ENCODE measurements at places on chromosomes 16 and 17.

DNA sequence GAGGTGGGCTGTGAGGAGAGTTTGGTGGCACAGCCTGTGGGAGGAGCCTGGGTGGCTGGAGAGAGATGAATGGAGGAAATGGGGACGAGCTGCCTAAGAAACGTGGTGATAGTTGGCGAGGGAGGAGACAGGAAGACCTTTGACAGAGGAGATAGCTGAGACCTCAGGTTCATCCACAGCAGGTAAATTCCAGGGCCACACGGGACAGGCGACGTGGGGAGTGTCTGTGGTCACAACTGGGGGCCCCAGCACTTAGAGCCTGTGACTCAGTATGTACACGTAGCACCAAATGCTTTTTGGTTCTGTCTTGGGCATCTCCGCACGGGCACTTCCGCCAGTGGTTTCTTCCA, 7.7 kb downstream of the MINK1 start:
- no peak for DNase-seq

DNA sequence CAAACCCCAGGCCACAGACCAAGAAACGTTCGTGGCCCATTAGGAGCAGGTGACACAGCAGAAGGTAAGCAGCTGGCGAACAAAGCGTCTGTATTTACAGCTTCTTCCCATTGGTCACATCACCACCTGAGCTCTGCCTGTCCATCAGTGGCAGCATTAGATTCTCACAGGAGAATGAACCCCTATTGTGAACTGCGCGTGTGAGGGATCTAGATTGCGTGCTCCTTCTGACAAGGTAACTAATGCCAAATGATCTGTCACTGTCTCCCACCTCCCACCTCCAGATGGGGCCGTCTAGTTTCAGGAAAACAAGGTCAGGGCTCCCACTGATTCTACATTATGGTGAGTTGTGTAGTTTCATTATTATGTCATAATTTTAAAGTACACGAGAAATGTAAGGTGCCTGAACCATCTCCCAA, 186.3 kb downstream of the CPPED1 start:
- DNase-seq = no peak

DNA sequence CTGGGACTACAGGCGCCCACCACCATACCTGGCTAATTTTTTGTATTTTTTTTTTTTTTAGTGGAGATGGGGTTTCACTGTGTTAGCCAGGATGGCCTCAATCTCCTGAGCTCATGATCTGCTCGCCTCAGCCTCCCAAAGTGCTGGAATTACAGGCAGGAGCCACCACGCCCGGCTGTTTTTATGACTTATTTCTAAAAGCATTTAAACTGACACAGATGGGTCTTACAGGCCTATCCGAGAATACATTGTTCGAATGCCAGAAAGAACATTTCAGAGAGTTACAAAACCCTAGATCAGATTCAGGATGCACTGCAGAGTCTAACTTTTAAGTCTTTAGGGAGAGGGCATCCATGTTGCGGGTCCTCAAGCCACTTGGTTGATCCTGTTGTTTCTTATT, 234.7 kb upstream of the MAF start:
- no peak for DNase-seq

DNA sequence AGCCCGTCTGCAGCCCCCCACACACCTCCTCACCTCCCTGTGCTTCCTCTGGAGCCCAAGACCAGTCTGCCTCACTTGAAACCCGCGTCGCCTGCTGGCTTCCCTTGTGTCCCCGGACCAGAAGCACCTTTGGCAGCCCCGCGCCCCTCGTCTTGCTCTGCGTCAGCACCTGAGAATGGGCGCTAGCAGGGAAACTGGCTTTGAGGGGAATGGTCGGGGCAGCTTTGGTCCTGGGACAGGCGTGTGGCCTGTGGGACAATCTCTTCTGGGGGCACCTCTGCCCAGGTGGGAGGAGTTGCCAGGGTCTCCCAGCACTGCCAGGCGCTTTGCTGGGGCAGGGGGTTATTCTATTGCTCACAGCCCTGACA, 3.6 kb upstream of the MAFG start:
- DNase-seq = no peak

DNA sequence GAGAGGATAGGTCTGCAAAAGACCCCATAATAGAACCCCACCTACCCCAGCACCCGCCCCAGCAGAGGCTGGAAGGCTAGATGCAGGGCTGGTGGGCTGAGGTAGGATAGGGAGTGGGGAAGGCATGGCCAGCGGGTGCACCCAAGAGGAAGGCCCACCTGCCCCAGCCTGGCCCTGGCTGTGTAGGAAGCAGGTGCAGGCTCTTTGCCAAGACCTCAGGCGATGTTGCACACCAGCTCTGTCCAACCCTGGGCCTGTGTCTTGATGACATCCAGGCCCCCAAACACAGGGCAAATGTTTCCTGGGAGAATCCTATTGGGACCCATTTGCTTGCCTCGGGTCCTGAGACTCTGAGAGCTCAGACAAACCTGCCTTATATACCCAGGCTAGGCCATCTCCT, 12.2 kb downstream of the UNC119 start:
- DNase-seq = no peak

DNA sequence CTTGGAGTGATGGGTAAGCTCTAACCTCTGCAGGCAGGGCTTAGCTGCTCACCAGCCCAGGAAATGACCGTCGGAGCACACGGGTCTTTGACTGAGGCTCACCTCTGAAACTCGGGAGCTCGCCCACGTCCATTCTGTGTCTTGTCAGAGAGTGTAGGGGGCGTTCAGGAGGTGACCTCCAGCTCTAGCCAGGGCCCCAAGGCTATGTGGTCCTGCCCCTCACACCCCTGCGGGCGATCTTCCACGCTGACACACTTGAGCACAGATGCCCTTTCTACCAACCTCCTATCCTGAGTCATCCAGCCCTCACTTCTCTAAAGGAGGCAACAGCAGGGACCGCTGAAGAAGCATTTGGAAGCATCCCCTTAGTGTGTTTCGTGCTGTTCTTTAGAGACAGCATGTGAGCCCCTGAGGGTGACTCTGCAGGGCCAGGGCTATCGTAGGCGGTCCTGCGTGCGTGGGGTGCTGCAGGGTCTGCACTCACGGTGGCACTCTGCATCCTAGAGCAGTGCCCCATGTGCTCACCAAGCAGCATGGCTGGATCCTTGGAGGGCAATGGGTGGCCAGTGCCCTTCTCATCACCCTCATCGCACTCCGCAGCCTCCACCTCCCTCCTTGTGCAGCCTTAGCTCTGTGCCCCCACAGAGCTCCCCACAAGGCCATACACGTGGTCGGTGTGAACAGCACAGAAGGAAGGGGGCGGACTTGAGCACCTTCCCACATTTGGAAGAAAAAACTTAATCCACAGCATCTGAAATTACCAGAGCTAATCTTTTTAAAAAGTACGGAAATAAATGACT, 33.8 kb downstream of the SLC47A1 start:
- no peak for DNase-seq

DNA sequence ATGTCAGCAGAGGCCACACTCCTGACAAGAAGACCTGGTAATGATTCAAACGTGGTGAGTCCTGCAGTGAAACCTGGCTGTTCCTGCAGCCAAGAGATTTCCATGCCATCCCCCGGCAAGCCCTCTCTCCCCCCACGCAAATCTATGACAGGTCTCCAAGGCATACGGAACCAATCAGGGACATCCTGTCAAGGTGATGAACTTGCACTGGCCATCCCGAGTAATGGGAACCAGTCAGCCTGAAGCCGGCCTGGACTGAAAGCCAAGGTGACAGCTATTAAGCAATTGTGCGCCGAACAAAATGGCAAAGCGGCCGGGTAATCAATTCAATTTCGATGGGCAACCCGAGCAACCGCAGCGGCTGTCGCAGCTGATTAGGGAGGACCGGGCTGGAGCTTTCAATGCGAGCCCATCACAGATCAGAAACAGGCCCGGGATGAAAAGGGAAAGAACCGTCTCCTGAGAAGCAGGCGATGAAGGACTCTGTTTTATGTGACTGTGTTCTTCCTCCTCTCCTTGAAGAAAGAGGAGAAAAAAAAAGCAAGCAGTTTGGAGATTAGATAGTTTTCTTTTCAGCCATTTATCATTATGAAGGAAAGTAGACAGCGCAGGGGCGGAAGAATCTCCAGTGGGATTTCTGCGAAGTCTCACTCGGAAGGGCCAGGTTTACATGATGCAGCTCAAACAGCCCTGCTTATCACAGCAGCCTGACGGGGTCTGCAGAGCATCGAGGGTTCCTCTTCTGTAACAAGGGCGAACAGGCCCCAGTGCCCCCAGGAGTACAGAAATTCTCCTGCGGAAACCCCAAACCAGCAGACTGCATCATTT, 35.2 kb downstream of the TBX4 start:
- DNase-seq = no peak

DNA sequence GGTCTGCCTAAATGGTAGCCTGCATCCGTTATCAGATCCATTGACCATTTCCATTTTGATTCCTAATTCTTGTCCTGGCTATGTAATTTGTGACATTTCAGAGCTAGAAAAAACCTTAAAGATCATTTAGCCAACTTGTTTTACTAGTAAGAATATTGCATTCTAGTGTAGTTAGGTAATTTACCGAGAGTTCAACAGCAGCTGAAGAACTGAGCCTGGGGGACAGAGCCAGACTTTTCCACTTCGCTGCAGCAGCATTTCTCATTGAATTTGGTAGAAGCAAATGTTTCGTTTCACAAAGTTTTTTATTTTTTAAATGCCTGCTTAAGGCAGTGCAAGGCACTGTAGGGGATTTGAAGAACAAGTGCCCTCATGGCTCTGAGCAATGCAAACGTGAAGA, 59.2 kb upstream of the MARCHF10 start:
- no peak for DNase-seq

DNA sequence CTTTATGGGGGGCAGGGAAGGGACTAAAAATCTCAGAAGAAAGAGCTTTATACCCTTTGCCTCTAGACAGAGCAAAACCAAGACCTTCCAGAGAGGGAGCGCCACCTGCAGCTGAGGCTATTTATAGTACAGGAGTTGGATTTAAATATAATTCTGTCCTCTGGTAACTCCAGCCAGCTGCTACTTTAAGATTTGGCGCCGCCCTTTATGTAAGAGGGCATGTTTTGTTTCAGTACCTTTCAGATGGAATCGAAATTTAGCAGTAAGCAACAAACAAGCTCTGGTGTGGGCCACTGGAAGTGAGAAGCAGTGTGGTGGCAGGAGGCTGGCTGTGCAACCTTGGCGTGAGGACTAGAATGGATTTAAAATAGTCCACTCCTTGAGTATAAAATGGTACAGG, 5.2 kb upstream of the GUCY2D start:
- DNase-seq = no peak

DNA sequence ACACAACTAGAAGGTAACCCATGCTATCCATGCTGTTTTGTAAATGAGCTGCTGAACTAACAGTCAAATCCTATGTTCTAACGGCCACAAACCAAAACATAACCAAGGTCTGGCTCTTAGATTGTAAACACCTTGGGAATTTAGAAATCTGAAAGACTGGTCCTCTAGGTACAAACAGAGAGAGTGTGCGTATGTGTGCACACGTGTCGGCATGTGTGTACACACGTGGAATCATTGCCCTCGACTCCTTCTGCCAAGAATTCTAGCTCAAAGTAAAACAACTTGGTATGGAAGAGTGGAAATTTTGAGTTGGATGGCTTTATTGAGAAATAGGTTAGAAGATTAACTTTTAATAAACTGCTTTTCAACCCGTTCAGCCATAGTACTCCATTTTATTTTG, 18.1 kb upstream of the GHDC start:
- no peak for DNase-seq

DNA sequence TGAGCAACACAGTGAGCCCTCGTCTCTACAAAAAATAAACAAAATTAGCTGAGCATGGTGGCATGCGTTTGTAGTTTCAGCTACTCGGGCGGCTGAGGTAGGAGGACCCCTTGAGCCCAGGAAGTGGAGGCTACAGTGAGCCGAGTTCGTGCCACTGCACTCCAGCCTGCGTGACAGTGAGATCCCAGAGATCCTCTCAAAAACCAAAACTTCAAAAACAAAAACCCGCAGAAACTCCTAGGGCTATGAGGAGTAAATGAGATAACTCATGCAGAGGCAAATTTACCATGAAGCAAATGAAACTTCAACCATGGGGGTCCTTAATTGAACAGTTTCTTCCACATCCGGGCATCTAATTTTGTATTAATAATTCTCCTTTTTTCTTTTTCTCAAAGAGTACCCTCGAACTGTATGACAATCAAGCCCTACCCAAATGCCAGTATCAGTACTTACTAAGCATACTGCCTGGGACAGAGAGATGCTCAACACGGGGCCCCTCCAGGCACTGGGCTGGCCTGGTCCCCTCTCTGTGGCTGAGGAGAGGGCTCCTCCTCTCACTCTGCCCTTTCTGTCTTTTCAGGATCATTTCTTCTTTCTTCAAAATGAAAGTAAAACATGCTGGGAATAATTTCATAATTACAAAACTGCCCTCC, 789 bp upstream of the PIPOX start:
- no peak for DNase-seq

DNA sequence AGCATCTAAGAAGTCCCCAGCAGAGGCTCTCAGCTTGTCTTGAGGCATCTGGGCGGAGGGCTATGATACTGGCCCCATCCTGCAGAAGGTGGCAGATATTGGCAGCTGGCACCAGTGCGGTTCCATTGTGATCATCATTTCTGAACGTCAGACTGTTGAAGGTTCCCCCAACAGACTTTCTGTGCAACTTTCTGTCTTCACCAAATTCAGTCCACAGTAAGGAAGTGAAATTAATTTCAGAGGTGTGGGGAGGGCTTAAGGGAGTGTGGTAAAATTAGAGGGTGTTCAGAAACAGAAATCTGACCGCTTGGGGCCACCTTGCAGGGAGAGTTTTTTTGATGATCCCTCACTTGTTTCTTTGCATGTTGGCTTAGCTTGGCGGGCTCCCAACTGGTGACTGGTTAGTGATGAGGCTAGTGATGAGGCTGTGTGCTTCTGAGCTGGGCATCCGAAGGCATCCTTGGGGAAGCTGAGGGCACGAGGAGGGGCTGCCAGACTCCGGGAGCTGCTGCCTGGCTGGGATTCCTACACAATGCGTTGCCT, at the start of gene CIITA:
CIITA (plus strand) TSS at position 404 of the 543 bp plus-strand sequence; CDS start at position 533, 129 bp downstream.
- DNase-seq = no peak

DNA sequence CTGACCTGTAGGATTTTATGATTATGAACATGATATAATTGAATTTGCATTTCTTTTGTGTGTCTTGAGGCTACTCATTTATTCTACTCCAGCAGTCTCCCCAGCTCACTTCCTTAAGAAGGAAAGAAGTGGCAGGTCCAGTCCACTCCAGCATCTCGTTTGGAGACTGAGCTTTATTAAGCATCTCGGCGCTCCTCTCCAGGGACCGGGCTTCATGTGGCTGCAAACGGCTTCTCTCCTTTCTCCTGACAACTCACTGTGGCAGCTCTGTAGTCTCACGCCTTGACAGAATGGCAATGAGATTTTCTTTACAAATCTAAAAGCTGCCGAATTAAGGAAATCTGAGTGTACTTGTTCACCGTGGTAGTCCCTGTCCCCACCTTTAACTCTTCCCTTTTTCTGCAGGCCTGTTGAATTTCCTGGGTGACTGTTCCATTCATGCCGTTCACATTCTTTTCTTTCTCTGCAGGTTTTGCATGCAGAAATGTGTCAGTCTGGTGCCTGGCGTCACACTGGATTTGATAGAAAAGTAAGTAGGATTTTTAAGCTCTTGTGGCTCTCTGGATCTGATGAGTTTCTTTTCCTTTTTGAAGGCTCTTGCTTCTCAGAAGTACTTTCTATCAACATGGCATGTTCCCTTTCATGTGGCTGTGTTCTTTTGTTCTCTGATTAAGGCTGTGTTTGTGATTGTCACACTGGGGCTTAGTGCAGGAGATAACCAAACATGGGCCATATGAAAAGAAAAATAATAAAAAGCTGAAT, 200.5 kb upstream of the CHMP6 start:
- DNase-seq = no peak

- no peak for DNase-seq
Observed at GRCh38 chr17:80919331-80920311, 72.0 kb upstream of the CHMP6 start.

Measured in T follicular helper cell (primary cell).